CD4-positive, alpha-beta T cell treated with Interferon alpha-2 for 1 hour (primary cell): ENCODE measurements at places on chromosomes 7 and 10.

GRCh38 chr7:38186593-38187314 is 8.7 kb downstream of the STARD3NL start:
- no peak for DNase-seq

DNA sequence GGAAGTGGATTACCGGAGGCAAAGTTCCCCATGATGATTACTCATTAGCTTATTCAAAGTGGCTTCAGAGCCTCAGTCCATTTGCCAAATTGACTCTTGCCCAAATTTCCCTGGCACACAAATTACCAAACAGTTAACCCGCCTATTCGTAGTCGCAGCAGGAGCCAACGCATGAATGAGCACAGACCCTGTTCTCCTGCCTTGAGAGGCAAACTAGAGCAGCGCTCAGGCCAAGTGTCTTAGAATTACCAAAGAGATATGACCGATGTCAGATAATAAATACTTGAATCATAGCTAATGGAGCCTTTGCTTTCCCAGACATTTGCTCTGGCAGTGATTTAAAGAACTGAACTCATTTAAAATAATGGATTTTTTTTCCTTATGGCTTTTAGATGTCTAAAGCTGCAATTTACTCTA is 64.9 kb downstream of the CTTNBP2 start:
- DNase-seq: no peak

DNA sequence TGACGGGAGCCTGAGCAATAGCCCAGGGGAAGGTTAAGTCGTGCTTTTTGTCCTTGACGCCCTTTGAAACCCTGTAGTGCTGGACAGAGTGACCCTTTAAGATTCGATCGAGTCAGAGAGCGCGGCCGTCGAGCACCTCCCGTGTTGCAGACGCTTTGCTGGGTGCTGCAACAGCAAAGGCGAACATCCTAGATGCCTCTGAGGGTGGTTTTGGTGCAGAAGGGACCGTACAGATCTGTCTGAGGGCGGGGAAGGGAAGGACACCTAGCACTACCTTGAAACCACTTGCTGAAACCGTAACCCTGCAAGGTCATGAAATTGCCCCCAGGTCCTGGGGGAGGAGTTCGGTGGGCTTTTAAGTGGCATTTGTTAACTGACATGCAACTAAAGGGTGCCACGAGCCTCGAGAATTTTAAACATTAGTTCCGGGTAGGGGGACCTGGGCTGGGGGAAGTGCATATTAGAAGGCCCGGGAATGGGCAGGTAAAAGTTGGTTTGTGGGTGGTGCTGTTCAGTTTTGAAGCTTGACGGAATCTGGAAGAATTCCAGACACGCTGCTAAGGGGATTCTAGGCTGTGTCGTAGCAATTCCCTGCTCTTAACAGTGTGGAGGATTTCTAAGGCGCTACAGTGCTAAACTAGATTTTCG is 786 bp downstream of the ATP5F1C start:
- no peak for DNase-seq

GRCh38 chr7:88306590-88307048 is at the start of gene STEAP4:
Gene STEAP4, minus strand, starts transcription at chr7:88306894. Its CDS starts 22,625 bp downstream, at chr7:88284269.
- peak; percentile 62 for DNase-seq

GRCh38 chr10:13706604-13707003 is 119.8 kb downstream of the PRPF18 start:
- DNase-seq: no peak

DNA sequence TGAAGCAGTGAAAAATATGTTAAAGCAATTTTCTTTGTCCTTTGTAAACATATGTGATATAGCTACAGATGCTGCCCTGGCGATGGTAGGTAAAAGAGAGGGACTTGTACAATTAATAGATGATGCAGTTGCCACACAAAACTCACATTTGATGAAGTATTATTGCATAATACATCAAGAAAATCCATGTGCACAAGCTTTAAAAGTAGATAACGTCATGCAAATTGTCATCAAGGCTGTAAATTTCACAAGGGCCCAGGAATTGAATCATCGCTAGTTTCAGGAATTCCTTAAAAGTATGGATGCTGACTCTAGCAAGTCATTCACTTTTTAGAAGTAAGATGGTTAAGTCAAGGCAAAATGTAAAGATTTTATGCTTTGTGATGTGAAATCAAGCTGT is 10.0 kb downstream of the CYP3A5 start:
- no peak for DNase-seq

DNA sequence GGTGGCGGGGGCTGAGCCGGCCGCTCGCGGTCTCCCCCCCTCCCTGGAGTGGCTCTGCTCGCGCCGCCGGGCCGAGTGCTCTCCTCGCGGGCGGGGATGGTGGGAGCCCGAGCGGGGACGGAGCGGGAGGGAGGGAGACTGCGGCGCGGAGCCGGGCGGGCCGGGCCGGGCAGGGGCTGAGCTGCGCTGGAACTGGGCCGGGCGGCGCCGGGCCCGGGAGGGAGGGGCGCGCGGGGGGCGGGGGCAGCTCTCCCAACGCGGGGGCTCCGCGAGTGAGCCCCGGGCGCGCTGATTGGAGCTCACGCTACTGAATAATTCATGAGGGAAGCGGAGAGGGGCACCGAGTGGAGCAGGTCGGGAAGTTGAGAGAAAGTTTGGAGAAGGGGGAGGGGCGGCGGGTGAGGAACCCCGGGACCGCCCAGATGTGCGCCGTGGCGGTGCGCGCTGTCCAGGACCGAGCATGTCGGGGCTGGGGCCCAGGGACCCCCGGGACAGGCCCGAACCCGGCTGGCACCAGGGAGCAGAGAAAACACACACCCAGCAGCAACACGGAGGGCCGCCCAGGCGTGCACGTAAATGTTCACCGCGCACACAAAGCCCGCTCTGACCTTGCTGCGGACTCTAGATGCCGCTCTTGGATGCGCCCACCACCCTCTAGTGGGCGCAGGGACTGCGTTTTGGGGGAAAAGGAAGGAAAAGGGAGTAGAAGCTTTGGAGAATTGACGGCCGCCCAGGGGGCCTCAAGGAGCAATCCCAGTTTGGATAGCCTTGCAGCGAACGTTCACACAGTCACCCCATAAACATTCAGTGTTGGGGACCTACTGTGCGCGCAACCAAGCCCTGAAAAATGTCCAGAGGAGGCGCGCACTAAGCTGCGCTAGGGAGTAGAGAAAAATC is at the start of gene EPHB4:
EPHB4 (minus strand) TSS at position 194 of the 897 bp plus-strand sequence. CDS start 493 bp downstream, outside the sequence.
- no peak for DNase-seq

GRCh38 chr10:86782701-86783418 is 26.4 kb downstream of the BMPR1A start:
- DNase-seq: no peak

- DNase-seq: no peak
Measured at GRCh38 chr7:74253835-74254128, 417 bp downstream of the RFC2 start.

- DNase-seq: no peak
Measured at GRCh38 chr10:48772059-48772458, 87.4 kb downstream of the WDFY4 start.
